ENCODE measurements at places on chromosomes 6 and 20.

DNA sequence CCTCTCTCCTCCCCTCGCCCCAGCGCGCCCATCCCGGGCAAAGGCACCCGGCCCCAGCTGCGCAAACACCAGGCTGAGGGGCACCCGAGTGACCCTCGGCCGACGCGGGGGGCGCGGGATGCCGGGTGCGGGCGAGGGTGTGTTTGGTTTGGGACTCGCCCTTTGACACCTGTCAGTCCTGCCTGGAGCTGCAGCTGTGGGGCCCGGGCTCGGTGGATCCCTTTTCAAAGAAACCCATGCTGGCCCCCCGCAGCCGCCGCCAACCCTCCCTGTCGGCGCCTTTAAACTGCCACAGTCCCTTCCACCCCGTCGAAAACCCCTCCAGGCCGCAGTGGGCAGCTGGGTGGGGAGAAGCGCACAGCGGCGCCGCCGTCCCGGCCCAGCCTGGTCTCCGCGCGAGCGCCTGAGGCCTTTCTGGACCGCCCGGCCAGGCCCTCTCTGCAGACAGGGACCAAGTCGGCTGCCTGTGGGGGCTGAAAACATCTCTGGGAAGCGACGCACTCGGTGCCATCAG lies 5.5 kb downstream of the FOXQ1 start:
- DNase-seq, result no peak

GRCh38 chr6:163589387-163589786 lies 174.9 kb downstream of the QKI start:
- DNase-seq, result no peak

DNA sequence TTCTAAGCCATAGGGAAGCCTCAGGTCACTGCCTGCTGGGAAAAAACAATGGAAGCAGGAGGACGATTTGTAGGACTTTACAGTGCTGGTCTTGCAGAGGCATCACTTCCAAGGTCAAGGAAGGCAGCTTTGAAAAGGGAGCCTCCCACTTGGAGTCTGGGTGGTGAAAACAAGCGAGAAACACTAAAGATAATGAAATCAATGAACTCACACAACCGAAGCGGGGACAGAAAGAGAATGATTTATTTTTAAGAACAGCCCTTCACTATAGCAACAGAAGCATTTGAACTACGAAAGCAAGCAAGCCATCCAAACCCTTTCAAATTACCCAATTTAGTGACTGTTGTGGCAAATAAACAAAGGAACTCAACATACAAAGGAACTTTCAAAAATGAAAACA lies 227.5 kb downstream of the THBS2 start:
- DNase-seq, result peak; percentile 50

- no peak for DNase-seq
These were observed 64.5 kb downstream of the CTNNBL1 start for GRCh38 chr20:37758332-37758731.

DNA sequence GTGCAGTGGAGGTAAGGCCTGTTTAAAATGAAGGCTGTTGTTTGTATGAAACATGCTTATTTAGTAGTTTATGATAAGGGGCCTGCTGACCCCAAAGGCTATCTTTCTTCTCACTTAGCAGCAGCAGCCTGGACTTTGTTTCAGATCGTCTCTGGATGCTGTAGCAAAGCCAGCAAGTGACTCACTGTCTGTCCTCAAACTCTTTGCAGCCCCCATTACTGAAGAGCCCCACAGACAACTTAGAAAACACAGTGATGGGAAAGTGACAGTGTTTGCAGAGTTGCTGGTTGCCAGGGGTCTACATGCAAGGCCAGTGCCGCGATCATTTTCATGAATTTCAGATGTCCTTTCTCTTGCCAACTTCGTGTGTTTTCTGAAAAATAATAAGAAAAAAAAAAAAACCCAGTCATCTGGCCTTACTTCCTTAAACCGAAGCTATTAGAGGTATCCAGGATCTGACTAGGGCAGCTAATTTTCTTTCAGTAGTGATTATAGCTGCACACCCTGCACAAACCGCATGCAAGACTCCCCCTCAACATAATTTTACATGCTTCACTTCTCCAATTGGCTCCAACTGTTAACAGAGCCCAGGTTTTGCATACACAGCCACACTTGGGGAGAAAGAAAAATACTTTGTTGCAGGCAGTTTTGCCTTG lies 11.6 kb upstream of the F13A1 start:
- peak; percentile 20 for DNase-seq
